ENCODE measurements at places on chromosomes 16 and 17.

GRCh38 chr17:48187872-48188608 lies 80.5 kb downstream of the SNX11 start:
- no peak for DNase-seq

- no peak for DNase-seq
Observed at GRCh38 chr17:32385121-32385520, 35.2 kb downstream of the ZNF207 start.

GRCh38 chr17:78019367-78019975 lies 61.0 kb downstream of the TNRC6C start:
- DNase-seq: no peak

DNA sequence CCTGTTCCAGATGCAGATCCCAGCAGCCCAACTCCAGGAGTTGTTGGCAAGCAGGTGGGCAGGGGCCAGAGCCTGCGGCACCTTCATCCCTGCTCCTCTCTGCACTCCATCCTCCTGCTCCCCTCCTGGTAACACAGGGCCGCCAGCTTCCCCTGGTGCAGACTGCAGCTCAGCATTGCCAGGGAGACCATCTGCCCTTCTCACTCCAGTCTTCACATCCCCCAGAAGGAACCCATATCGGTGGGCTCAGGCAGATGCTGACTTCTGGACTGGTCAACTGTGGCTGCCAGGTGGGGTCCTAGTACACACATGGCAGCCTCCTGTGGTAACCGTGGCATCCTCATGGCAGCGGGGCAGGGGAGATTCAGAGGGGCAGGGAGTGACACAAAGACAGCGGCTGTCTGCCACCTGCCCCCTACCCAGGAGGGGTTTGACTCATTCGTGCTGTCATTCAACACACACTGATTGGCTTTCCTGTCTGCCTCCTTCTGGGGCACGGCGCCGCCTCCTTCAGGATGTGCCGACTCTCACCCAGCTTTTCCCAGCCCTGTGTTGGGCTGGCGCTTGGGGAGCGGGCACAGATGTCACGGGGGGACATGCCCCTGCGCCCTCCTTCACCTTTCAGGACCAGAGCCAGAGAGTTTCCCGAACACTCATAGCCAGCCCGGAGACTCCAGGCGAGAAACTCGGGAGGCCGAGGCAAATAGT lies 120.9 kb downstream of the CMIP start:
- no peak for DNase-seq

GRCh38 chr16:55351936-55352335 lies 27.9 kb downstream of the IRX6 start:
- DNase-seq: no peak

DNA sequence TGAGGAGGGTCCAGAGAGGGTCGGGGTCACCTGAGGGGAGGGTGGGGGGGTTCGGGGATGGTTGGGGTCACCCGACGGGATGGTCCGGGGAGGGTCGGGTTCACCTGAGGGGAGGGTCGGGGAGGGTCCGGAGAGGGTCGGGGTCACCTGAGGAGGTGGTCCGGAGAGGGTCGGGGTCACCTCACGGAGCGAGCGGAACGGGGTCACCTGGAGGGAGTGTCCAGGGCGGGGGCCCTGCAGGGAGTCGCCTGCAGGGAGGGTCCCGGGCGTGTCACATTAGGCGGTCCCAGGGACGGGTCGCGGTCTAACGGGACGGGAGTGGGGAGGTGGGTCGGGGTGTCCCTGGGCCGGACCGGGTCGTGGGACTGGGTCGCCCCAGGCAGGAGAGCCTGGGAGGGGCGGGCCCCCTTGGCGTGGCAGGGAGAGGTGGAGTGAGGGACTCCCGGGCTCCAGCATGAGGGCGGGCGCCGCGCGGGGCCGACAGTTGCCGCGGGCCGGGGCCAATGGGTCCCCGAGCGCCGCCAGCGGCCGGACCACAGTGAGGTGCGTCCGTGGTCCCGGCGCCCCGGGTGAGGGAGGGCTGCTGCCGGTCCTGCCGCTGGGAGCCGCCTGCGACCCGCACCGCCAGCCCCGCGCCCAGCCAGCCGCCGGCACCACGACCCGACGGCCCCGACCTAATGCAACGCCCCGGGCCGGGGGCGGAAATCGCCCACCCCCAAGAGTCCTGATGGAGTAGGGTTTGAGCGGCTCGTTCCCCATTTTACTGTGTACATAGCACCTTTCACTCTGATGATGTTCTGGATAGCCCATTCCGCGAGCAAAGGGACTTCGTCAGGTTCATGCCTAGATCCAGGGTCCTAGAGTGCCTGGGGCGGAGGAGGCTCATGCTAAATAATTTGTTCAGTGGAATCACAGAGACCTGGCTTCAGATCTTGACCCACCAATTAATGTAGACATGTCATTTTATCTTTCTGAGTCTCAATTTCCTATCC lies 1.2 kb upstream of the ABCA3 start:
- peak; percentile 89 for DNase-seq

GRCh38 chr16:21301895-21302291 lies 23.8 kb upstream of the CRYM start:
- no peak for DNase-seq

GRCh38 chr16:19843371-19843770 lies 41.3 kb downstream of the GPRC5B start:
- DNase-seq: no peak

DNA sequence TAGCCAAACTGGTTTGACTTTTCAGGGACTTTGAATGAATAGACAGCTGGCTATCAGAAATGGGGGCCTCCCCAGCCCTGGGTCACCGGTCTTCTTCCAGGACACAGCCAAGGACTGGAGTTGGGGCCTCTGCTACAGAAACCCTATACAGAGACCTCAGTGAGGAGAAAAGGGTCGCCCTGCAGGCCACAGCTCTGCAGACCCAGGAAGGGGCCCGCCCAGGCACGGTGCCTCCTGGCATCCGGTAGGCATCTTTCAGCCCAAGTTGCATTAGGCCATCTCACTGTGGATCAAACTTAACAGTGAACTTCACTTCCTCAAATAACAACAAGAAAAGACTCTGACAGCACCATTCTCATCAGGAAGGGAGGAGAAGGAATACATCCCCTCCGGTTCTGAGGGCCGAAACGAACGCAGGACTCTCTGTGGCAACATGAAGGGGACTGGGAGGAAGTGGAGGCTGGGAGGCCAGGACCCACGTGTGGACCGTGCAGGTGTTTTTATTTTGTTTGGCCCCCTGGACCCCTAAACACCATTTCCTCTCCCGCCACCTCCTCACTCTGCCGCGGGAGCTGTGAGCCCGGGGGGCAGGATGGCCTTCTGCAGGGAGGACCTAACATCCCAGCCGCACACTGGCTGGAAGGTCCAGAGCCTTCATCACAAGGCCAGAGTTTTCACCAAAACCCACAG lies 7.2 kb downstream of the SLC38A10 start:
- DNase-seq: no peak

- no peak for DNase-seq
Observed at GRCh38 chr17:5068236-5068635, 10.0 kb upstream of the ZFP3 start.

DNA sequence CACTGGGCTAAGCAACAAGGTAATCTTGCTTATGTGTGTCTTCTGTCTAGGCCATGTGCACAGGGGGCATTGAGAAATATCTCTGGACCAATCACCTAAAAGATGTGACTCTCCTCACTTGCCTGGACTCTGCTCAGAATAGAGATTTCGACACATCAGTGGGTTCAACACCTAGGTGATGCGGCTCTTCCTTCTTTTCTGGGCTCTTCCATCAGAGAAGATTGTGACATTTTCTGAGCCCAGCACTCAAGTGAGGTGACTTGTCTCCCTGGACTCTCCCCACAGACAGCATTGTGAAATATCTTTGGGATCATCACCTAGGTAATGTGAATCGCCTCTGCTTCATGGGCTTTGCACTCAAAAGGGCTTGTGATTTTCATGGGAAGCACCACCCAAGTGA lies 1904.1 kb downstream of the TP53TG3F start:
- no peak for DNase-seq

DNA sequence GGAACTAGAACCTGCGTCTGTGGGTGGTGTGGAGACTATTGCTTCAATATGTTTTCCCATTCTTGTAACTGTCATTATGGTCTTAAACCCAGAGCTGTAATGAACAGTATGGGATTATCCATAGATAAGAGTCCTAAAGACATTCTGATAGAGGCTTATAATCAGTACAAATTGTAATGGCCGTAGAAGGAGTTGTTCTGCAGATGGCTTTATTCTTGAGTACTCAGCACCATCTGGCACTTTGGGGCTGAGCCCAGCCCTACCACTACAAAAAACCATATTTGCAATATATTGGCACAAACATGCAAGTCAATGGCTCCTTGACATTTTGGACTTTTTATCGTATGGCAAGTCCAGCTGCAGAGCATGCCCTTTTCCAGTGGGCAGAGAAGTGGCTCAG lies 150.0 kb downstream of the HS3ST4 start:
- no peak for DNase-seq

GRCh38 chr17:82012640-82013295 lies 9.9 kb downstream of the CENPX start:
- DNase-seq: no peak

DNA sequence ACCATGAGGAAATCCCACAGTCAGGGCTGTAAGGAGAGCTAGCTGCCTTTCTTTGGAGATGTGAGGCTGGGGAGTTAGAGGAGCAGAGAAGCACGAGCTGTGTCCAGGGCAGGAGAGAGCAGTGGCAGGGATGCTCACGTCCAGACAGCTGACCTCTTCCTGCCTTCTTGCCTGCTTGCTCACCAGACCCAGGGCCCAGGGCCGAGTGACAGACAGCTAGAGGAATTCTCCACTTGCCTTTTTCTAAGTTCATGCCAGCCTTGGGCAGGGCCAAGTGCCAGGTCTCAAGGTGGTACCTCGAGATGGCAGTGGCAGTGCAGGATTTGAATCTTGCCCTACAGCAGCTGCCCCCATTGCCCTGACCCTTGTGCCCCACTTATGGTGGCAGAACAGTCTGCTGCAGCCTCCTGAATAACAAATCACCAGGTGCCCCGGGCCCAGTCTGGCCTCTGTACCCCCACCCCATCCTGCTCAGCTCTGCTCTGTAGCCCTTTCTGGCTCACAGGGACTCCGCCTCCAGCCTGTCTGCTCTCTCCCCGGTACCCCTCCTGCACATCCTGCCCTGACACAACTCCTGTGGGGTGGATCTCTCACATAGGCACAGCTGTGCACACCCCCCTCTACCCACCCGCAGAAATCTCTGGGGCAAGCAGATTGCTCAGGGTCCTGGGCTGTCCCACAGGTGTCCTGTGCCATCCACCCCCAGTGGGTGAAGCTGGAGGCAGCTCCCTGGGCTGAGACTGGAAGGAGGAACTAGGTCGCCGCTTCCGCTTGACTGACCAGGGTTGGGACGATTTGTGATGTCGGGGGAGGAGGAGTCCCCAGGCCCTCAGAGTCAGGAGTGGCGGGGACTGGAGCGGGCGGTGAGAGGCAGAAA lies 25.9 kb downstream of the GRIN2C start:
- DNase-seq: peak; percentile 89

GRCh38 chr17:27564463-27564862 lies 66.5 kb upstream of the LGALS9 start:
- no peak for DNase-seq

GRCh38 chr17:1004769-1005295 lies 7.9 kb downstream of the TIMM22 start:
- no peak for DNase-seq

GRCh38 chr16:53509906-53510703 lies 7.1 kb upstream of the AKTIP start:
- peak; percentile 94 for DNase-seq

- DNase-seq: no peak
Observed at GRCh38 chr17:36944553-36944952, 4.2 kb upstream of the AATF start.

DNA sequence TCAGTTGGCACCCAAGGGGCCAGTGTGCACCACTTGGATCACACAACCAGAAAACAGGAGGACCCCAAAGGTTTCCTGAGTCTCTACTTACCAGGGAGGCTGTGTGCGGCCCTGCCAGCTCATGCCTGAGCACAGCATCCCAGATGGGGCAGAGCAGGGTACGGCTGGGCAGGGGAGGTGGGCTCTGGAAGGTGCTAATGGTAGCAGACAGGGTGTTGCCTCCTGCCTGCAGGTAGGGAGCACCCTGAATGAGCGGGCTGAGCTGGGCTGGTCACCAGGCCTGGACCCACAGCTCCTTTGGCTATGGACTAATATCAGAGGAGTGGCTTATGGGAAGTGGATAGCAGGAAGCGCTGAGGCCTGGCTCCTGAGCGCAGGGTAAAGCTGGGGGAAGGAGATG lies 14.6 kb downstream of the RECQL5 start:
- DNase-seq: no peak

GRCh38 chr17:49871211-49871610 lies 23.3 kb upstream of the TAC4 start:
- no peak for DNase-seq

- DNase-seq: no peak
Observed at GRCh38 chr17:62703261-62703775, 75.8 kb downstream of the MRC2 start.

DNA sequence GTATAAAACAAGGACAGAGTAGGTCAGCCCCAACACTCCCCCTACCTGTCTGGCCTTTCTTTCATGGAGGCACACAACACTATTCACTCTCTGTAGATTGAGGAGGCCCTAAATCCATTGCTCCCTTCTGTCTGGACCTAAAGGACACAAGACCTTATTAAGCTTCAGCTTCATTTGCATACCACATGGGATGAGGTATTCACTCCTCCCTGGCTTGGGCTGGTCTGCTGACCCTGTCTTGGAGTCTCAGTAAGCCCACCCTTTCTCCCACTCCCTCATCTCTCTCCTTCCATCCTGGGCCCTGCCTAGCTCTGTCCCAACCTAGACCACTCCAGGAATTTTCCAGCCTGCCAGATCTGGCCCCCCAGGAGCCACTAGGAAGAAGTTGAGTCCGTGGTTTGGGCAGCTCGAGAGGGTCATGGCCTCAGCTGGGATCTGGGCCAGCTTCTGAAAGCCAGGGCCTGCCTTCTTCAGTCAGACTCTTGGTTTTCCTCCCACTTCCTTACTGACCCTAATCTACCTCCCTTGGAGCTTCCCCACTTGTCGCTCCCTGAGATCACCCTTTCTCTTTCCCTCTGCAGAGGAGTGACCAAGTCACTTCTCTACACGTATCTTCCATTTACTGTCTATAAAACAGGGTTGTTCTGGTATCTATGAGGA lies 6.5 kb upstream of the LLGL1 start:
- no peak for DNase-seq
